Spinal cord (tissue), 10 donors: ENCODE measurements at places on chromosomes 3 and 15.
A peak's percentile ranks its signal among the peaks of the same experiment; 100 is the strongest.

DNA sequence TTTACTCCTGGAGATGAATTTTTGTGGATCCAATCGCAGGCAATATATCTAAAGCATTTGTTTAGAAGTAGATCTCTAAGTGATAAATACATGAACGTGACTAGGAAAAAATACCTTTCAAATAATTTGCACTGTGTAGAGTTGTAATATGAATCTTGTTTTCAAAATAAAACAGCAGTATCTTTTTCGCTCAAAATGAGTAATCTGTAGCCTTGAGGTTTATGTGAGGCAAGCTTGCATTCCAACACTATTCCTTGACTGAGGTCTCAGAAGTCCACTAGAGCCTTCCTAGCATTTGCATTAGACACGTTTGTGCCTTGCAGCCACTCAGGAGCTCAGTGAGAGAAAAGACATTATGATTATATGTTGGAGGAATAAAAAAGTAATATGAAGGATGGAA, 138.3 kb upstream of the ROBO1 start:
- DNase-seq = no peak

- no peak for DNase-seq
These were observed 56.3 kb upstream of the PSMD6 start for GRCh38 chr3:64079369-64080150.

- peak; percentile 17 for DNase-seq
These were observed 119.1 kb downstream of the B3GALNT1 start for GRCh38 chr3:160986069-160986468.

GRCh38 chr15:94411285-94411684, 179.9 kb downstream of the MCTP2 start:
- DNase-seq = peak; percentile 17

DNA sequence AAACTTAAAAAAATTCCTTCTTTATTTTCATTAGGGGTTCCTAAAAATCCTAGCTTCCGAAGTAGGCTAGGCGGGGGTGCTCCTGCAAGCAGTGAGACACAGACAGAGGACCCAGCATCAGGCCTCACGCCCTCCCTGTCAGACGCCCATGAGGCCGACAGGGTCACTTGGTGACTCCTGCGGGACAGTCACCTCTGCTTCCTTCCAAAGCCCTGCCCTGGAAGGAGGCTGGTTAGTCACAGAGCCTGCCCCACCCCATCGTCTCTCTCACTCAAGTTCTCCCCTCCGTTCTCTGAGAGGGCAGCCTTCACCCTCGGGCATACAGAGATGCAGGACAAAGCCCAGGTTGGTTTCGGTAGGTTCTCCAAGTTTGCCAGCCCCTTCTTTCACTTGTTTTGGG, 38.6 kb downstream of the EHD4 start:
- DNase-seq = no peak

GRCh38 chr3:130645261-130645660, 101.4 kb downstream of the PIK3R4 start:
- no peak for DNase-seq
